DMS153 (cell line): ENCODE measurements at places on chromosomes 5 and 9.

GRCh38 chr9:133604856-133605255 is 4.3 kb downstream of the FAM163B start:
- DNase-seq: peak; percentile 48

- DNase-seq: no peak
Measured at GRCh38 chr9:115340314-115340713, 222.4 kb upstream of the TNC start.

- DNase-seq: no peak
Measured at GRCh38 chr9:20462410-20462809, 159.9 kb downstream of the MLLT3 start.

GRCh38 chr9:114494776-114495569 is 10.3 kb downstream of the WHRN start:
- no peak for DNase-seq

DNA sequence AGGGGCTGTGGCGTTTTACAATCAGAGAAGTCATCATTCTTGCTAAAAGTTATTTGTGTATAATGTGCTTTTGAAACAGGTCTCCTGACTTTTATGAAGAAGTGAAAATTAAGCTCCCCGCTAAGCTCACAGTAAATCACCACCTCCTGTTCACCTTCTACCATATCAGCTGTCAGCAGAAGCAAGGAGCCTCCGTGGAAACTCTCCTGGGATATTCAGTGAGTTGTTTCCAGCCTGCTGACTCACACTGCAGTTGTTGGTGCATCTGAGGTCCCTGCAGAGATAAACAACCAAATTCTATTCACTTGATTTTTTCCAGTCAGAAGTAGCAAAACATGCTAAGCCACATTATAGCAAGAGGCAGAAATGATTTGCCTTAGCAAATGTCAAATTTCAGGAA is 156.7 kb downstream of the DOCK8 start:
- DNase-seq: no peak

DNA sequence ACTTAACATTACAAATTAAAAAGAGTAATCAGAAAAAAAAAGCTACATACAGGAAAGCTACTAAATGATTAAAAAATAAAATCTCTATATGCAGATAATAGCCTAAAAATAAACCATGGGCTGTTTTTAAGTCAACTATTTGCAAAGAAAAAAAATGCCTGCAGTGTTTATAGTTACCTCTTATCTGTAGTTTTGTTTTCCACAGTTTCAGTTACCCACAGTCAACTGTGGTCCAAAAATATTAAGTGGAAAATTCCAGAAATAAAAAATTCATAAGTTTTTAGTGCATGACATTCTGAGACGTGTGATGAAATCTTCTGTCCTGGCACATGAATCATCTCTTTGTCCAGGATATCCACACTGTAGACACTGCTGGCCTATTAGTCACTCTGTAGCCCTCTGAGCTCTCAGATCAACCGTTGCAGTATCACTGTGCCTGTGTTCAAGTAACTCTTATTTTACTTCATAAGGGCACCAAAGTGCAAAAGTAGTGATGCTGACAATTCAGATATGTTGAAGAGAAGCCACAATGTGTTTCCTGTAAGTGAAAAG is 59.2 kb downstream of the PRELID2 start:
- DNase-seq: no peak

DNA sequence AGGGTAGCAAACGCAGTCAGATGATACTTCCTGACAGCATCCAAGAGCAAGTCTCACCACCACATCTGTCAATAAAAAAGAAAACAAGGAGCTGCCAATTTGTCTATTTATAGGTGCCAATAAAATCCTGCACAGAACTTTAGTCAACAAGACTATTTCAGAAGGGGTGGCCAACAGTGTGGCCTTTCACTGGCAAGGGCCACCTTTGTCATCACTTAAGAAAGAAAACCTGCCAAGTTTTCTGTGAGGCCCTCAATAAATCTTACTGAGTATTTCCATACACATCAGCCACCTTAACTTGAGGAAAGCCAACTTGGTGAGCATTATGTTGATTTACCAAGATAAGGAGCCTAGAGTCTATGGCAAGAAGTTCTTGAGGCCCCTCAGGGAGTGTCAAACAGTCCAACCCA is 312.3 kb downstream of the ENC1 start:
- no peak for DNase-seq

- no peak for DNase-seq
Measured at GRCh38 chr5:126954981-126955380, 75.4 kb downstream of the MARCHF3 start.

- no peak for DNase-seq
Measured at GRCh38 chr9:114059047-114059803, 18.9 kb downstream of the AMBP start.

DNA sequence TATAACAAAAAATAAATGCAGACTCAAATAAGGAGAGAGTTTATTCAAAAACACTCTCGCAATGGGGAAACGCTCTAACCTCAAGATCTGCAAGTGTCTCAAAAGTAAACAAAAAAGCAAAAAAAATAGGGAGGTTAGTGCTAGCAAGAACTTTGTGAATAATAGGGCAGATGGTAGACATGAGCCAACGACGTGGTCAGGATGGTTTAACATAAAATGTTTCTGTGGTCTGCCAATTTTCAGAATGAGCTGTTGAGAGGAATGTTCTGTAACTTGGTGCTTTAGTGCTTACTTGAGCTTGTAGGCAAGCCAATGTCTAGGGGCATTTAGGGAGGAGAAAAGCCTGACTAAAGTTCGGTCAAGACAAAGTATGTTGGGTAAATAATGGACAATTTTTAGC is 1813.9 kb upstream of the CDH6 start:
- DNase-seq: no peak

DNA sequence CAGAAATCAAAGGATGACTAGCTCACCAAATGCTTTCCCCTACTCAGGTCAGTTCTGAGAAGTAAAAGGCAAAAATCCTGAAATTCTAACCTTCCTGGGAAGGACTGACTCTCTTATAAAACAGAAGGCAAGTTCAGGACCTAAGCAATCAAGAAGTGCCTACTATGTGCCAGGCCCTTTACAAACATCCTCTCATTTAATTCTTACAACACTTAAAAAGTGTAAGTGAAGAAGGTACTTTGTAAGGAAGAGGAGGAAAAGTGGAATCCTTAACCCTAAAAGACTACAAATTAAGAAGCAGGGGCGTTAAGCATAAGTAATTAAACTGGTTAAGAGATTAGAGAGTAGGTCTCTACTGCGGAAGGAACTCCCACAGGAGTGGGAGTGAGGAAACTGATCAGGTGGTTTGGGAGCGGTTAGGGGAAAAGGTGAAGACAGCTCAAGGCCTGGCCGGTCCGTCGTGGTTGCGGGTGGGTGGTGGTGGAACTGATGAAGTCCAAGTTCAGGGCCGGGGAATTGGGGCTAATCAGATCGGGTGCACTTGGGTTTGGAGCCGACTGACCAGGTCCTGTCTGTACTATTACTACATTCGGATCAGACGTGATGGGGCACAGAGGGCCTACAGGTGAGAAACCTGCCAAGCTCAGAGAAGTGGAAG is 839 bp downstream of the MED27 start:
- no peak for DNase-seq

DNA sequence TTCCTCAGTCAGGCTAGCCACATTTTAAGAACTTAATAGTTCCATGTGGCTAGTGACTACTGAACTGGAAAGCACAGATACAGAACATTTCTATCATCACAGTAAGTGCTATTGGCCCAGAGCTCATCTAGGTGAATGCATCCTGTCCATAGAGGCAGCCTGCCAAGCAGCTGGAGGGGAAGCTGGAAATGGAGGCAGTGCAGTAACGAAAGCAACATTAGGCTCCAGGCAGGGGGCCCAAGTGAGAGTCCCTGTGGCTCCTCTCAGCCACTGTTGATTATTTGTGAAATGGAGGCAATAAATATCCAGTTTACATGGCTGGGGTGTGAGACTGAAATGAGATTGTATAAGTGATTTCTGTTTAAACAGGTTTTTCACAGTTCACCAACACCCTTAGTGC is 227.2 kb upstream of the KLF9 start:
- DNase-seq: no peak

- no peak for DNase-seq
Measured at GRCh38 chr5:111556501-111556900, 44.2 kb upstream of the STARD4 start.
